ENCODE measurements at places on chromosomes 3 and 15.
A peak's percentile ranks its signal among the peaks of the same experiment; 100 is the strongest.

- DNase-seq: no peak
These were observed 488.9 kb upstream of the RASGRP1 start for GRCh38 chr15:39053480-39053879.

- no peak for DNase-seq
These were observed 6.2 kb downstream of the MYO1E start for GRCh38 chr15:59366333-59367021.

GRCh38 chr3:37162501-37163245, 11.7 kb downstream of the LRRFIP2 start:
- DNase-seq: no peak

DNA sequence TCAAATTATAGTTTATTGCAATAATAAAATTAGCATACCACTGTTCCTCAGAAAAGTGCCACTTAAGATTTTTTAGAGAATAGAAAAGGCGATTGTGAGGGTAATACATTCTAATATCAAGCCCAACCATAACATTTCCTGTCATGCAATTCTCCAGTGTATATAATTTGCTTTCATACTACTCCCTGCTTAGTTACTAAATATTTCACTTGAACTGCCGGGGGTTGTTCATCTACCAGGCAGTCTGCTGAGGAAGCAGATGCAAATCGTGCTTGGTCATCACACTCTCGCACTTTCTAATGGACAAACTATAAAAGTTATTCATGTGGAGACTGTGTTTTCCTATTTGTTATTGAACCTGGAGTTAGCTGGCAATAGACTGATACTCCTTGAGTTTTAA, 645.6 kb upstream of the CBLB start:
- no peak for DNase-seq

- no peak for DNase-seq
These were observed 104.4 kb downstream of the DAPK2 start for GRCh38 chr15:63941698-63942465.

GRCh38 chr15:60423537-60423936, 25.8 kb upstream of the ANXA2 start:
- no peak for DNase-seq

- DNase-seq: no peak
These were observed 350.7 kb upstream of the AZI2 start for GRCh38 chr3:28699283-28699682.

GRCh38 chr15:75661100-75661755, 13.5 kb downstream of the SNX33 start:
- DNase-seq: no peak

DNA sequence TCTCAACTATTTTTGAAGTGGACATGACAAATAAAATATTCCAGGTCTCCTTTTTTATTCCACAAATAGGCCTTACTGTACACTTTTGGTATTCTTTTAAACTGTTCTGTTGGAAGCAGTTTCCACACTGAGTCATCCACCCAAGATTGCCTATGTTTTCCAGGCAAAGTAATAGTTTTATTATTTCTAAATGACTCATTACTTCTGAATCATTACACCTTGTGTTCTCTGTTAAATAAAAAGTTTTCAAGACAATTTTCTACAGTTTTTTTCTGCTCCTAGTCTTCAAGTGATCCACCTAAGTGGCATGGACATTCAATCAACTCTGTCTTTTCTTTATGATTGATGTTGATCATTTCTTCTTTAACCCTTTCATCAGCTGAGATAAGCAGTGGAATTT, 26.5 kb downstream of the PPP2R3A start:
- no peak for DNase-seq

DNA sequence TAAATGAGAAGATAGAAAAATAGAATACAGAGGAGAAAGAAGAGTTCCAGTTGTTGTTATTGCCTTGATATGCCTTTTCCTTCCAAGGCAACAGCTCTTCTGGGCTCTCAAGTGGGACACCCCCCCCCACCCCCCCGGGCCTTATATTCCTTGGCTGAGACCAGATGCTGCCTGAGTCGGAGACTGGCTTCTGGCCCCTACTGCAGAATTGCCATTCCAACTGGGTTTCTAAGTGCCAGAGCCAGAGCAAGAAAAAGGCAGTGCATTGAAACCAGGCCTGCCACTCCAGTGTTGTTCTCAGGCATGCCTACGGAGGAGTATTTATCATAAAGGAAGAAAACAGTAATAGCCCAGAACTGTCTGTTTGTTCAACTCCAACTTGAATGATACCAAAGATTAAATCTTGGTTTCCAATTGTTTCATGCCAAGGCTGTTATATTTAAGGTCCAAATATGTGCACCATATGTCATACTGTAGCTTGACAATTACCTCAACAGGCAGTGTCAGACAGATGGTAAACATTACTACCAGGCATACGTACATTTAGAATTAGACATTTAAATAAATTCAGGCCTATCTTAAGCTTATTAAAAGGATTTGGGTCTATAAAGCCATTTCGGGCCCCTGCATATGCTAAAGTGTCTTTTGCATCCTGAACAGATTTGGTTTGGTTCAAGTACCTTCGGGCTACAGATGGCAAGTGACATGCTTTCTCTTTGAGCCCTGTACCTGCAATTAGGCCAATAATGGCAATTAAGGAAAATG, 209.9 kb upstream of the SEMA6D start:
- peak; percentile 49 for DNase-seq

- DNase-seq: no peak
These were observed 680.6 kb downstream of the SQOR start for GRCh38 chr15:46315434-46315833.

GRCh38 chr3:30625541-30626438, 19.4 kb downstream of the TGFBR2 start:
- DNase-seq: no peak

DNA sequence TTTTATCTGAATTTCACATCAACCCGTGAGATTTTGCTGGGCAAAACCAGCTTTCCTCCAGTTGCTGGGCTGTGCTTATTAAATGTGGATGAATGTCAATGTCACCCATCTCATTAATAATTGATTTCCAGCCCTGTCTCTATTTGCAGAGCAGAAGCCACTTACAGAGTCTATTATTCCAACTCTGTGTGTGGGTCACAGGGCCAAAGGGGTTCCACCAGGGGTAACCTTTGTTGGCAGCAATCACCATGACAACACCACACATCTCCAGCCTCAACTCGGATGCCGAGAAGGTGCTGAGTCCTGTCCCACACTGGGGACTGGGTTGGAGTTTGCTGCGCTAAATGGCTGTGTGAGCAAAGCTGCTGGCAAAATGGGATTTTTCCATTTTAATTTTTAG, 51.1 kb upstream of the WNT5A start:
- no peak for DNase-seq

DNA sequence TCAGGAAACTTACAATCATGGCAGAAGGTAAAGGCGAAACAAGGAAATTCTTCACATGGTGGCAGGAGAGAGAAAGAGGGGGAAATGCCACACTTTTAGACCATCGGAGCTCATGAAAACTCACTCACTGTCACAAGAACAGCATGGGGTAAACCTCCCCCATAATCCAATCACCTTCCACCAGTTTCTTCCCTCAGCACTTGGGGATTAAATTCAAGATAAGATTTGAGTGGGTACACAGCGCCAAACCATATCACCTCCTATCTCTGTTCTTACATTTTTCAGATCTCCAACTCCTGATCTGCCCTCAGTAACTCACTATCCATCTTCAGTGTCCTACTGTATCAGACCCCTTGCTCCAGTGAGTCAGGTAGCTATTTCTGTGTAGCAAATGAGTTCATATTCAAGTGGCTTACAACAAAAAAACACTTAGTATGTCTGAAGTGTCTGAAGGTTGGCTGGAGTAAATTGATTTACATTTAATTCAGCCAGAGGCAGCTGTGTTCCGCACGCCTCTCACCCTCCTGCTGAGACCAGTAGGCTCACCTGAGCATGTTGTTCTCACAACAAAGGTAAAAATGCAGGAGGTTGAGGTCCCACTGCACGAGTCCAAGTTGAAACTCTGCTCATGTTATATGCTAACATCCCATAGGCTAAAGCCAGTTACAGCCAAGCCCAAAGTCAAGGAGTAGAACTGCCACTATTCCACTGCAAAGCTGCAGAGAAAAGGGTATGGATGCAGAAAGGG, 180.7 kb upstream of the LMCD1 start:
- no peak for DNase-seq

- DNase-seq: no peak
These were observed 21.9 kb downstream of the CEP19 start for GRCh38 chr3:196689941-196690660.

DNA sequence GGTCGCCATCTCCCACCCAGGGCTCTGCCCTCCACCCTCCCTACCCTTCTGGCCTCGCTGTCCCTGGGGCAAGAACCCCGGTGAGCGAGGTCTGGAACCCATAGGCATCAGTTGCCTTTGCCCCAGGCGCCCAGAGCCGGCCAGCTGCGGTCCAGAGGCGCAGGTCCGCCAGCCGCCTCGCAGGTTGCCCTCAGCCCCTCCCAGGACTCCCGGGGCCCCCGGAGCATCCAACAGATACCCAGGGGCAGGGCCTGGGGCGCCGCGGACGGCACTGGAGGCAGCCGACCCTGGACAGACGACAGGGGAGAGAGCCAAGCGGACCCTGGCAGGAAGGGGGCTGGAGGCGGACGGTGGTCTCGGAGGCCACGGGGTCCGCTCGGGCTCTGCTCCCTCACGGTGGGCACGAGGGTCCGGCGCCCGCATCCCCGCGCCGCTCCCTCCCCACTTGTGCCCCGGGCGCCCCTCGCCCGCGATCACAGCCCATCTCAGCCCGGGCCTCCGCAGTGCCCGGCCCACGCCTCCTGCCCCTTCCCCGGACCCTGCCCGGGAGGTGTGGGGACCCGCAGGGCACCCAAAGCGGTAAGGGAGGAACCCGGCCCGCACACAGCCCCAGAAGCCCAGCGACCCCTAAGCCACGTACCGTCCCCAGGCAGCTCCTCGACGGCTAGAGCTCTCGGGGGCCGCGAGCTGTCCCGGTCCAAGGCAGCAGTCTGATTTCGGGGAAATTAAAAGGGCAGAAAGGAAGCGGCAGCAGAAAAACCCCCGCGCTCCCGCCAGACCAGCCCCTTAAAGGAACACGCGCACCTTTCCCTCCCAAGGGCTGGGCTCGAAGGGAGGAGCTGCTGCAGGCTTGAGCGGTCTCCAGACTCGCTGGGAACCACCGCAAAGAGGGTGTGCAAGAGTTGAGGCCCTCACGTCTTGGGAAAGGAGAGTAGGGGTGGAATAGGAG, at the start of gene HAPLN3:
TSS of gene HAPLN3 (minus strand) at position 726 of the 949 bp plus-strand sequence. CDS start 8,246 bp downstream, outside the sequence.
- DNase-seq: peak; percentile 73

GRCh38 chr3:151722856-151723255, 10.9 kb upstream of the AADACL2 start:
- DNase-seq: no peak

- no peak for DNase-seq
These were observed 1.8 kb upstream of the CYP11A1 start for GRCh38 chr15:74369084-74369745.

DNA sequence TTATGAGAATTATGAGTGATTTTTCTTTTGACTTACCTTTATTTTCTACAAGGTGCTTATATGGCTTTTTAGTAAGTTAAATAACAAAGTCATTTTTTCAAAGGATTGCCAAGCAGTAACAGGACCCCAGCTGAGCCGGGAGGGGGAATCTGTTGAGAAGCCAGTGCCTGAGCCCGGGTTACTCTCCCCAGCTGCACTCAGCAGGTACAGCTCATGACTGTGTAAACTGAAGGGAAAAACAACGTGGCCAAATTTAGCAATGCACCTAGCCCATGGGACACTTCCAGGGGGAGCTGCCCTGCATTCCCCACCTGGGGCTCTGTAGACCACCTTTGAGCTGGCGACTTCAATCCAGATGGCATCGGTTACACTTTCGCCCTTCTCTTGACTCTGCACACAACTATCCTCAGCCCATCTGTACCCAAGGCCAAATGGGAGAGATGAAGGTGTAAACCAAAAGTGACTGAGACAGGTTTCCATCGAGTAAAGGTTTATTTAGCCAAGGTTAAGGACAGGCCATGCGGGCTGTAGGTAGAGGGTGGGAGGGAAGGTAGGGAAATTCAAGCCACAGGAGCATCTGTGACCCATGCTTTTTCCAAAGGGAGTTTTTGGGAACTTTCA, 18.2 kb upstream of the HCN4 start:
- no peak for DNase-seq

GRCh38 chr3:25088284-25088683, 339.8 kb upstream of the RARB start:
- DNase-seq: no peak

GRCh38 chr3:106119614-106120082, 250.8 kb upstream of the CBLB start:
- no peak for DNase-seq

- peak; percentile 35 for DNase-seq
These were observed 360.0 kb upstream of the PROK2 start for GRCh38 chr3:72144773-72145505.

Data from SK-N-SH (cell line).